ENCODE measurements at places on chromosomes 1 and 21. TPM values are rescaled to one million over a fixed set of nuclear protein-coding genes. Genes with fewer than 3 reads are reported as not detected.
A peak's percentile ranks its signal among the peaks of the same experiment; 100 is the strongest.

DNA sequence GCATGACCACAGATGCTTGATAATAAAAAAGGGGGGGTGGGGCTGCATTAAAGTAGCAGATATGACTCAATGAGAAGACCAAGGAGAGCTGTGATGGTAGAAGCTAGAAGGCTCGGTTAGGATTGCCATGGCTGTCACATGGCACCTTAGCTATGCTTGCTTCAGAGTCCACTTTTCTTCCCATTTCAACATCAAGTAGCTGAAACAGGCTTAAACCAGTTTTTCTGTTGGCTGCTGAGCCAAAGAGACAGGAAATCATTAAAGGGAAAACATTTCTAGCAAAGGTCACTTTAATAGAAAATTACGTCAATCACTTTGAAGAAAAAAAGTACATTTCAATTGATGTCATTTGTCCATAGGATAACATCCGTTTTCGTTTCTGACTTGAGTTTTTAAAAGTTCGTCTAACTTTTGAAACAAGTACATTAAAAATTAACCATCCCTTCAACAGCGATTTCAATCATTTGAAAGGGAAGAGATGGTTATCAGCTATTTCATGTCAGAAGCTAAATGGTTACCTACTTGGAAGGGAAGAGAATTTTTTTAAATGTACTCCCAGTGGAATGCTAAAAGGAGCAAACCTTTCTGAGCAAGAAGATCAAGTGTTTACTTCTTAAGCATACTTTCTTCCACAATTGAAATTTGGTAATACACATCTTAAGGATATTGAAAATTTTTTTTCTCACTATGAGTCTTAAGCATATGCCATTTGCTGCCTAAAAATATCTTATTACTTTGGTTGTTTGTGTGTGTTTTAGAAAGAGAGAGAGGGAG lies 488.1 kb upstream of the PRMT6 start:
- no peak for DNase-seq

- DNase-seq = no peak
Observed at GRCh38 chr1:76075188-76075489, 593 bp downstream of the ST6GALNAC3 start.

GRCh38 chr1:212960932-212961331 lies 10.6 kb downstream of the VASH2 start:
- no peak for DNase-seq

- DNase-seq = no peak
Observed at GRCh38 chr1:210313046-210313595, 15.6 kb upstream of the HHAT start.

DNA sequence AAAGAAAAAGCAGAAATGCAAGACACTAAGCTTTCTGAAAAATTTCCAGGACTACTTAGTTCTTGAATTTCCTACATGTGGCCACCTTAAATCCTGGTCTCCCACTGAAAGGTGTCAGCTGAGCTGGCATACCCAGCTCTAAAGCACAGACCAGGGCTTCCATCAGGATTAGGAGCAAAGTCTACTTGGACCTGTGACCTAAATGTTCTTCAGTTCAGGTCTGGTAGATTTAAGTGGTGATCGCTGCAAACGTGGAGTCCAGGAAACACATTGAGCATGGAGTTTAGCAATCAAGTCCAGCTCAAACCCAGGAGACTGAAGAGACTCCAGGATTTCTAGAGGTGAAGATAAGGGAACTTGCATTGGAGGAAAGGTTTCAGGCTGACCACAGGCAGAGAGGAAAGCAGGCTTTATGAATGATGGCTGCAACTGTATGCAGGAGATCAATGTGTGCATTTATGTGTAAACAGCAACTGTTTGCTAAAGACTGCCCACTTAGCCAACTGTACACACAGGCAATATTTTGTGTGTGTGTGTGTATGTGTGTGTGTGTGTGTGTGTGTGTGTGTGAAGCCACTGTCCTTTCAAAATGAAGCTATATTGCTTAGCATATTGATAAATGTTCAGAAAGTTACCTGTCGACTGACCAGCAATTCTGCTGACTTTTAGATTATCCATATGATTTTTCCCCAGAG lies 75.2 kb downstream of the LMX1A start:
- DNase-seq = no peak

GRCh38 chr1:19222979-19223824 lies 13.1 kb upstream of the UBR4 start:
- no peak for DNase-seq

DNA sequence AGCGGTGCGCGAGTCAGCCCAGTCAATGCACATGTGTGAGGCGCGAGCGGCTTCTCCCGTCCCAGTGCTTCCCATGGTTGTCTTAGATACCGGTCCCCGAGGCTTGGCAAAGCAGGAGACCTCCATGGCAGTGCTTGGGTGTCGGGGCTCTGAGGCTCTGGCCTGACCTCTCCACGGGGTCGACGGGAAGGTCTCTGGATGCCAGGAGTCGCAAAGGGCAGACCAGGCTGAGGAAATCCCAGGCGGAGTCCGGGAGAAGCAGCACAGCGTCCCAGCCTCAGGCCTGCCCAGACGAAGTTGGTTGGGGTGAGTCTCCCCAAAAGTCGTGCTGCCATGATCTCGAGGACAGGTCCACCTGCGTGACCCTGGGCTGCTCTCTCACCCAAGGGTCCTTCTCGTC lies 3881.6 kb downstream of the SRGAP2C start:
- no peak for DNase-seq

GRCh38 chr1:59079434-59080140 lies 217.3 kb upstream of the FGGY start:
- no peak for DNase-seq

GRCh38 chr1:36134505-36135329 lies 9.7 kb upstream of the COL8A2 start:
- DNase-seq = peak; percentile 61

DNA sequence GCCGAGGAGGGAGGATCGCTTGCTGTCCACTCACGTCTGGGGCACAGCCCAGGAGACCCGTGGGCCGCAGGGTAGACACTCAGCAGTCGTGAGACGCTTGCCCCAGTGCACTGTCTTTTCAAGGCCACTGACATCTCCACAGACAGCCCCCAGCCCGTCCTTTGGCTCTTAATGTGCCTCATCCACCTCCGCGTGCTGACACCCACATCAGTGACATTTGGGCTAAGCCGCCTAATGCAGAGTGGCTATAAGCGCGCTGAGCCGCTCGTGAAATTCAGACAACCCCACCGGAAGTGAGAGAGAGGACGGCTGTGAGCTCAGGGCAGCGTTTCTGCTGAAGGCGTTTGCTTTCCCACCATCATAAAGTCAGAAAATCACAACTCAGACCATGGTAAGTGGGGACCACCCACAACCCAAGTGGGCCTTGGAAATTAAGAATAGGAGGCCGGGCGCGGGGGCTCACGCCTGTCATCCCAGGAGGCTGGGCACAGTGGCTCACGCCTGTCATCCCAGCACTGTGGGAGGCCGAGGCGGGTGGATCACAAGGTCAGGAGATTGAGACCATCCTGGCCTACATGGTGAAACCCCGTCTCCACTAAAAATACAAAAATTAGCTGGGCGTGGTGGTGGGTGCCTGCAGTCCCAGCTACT lies 8.4 kb downstream of the SLC35E2B start:
- no peak for DNase-seq

DNA sequence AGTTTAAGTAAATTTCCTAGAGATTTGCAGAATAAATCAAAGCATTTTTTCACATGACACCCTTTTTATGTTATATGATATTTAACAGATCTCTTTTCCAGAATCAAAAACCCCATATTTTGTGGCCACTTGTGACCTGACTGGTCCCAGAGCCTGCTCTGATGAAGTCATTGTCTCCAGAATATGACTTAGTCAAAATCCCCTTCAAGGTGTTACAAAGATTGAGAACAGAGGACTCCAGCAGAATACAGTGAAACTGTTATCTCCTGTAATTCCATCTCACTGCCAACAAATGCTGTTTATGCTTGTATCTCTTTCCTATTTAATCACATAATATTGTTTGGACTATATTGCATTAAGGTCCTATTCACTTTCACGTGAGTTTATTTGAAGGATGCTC lies 25.6 kb downstream of the RGS1 start:
- DNase-seq = no peak

Gene SDE2
- total RNA-seq = 12.3 TPM

Gene RCSD1
- total RNA-seq = 1.8 TPM

Gene F5
- total RNA-seq = 0.43 TPM

Gene KIF26B
- 17.4 TPM for total RNA-seq
